ENCODE measurements at places on chromosomes 16 and 17.
A peak's percentile ranks its signal among the peaks of the same experiment; 100 is the strongest.

DNA sequence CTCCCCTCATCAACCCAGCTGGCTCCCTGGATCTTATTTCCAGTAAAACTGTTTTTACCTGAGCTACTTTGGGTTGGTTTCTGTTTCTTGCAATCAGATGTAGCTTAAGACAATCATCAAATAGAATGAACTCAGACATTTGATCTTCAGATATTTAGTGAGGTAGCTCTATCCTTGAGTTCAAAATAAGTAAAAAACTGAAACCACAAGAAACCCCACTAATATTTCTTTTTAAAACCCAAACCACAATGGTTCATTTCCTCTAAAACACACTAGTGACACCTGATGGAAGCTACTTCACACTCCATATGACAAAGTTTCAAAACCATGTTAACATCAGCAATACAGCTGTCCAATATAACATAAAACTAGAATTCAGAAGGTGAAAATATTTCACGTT is 37.8 kb downstream of the CACNG1 start:
- no peak for DNase-seq

DNA sequence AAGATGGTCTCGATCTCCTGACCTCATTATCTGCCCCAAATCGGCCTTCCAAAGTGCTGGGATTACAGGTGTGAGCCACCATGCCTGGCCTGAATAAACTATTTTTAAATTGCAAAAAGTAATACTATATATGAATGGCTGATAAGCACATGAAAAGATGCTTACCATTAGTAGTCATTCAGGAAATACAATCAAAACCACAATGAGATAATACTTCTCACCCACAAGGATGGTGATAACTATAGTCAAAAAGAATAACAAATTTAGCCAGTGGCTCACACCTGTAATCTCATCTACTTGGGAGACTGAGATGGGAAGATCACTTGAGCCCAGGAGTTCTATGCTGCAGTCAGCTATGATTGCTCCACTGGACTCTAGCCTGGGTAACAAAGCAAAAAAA is 2.4 kb upstream of the TACO1 start:
- DNase-seq: no peak

DNA sequence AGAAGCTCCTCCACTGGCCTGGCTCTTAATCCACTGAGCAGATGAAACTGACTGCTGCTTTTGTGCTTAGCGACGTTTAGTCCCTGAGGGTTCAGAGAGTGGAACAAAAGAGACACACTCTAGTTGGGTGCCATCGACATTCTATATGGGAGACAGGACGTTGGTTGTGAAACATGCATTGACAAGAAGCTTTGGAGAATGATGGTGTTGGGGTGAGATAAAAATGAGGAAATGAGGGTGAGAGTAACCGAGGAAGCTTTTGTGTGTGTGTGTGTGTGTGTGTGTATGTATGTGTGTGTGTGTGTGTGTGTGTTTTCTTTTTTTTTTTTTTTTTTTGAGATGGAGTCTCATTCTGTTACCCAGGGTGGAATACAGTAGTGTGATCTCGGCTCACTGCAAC is 89.5 kb downstream of the ABCC1 start:
- DNase-seq: no peak

DNA sequence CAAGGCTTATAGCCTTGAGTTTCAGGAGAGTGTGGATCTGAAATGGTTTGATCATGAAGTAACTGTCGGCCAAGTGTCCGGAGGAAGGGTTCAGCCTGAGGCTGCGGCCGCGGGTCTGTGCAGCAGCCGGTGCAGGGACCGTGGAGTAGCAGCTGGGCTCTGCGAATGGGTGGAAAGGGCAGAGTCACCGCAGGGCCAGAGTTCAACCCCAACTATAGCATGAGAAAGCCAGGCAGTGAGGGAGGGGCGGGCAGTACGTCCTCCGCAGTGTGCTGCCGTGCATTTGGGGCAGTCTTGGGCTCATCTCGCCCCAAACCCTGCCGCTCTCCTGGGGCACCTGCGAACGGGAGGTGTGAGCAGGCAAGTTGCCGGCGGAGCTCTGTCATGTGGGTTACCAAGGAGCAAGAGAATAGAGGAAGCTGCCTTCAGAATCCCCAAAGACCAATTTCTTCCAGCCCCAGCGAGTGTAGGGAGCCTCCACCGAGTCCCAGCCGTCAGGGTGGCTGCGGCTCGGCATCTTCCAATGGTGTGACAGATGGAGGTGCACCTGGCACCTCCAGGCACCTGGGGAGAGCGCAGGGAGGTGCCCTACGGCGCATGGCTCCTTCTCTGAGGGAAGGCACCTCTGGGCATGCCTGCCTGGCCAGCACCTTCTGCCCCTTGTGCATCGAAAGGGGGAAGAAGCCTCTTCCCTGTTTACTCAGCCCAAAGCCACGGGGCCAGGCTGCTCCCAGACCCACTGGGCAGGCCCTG is 87.3 kb downstream of the RPA1 start:
- no peak for DNase-seq

DNA sequence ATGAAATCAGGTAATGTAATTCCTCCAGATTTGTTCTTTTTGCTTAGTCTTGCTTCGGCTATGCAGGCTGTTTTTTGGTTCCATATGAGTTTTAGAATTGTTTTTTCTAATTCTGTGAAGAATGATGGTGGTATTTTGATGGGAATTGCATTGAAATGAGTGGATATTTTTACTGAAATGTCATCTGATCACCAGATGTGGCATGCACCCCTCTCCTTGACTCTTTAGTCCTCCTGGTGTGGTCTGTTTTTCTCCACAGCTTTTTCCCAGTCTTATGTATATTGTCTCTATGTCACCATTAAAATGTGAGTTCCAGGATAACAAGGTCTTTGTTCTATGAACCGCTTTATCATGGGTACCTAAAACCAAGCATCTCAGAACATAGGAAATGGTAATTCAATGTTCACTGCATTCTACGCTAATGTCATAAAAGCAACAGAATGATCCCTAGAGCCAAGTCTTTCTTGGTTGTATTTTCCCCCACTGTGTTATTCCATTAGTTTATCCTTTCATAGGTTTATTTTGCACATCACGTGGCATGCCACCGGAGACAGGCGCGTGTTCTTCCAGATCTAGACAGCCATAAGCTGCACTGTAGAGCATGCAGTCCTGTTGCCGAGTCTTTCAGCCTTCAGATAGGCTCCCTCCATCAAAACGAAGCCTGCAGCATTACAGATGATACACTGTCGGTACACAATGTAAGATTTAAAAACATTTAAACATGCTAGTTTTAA is 172.5 kb downstream of the RPTOR start:
- DNase-seq: no peak

- DNase-seq: no peak
Observed at GRCh38 chr17:2867441-2868424, 71.5 kb downstream of the RAP1GAP2 start.

- no peak for DNase-seq
Observed at GRCh38 chr17:9672266-9672665, 26.9 kb downstream of the USP43 start.

GRCh38 chr17:29592850-29593551 is at the start of gene ANKRD13B:
Gene ANKRD13B (plus strand): TSS chr17:29593132. CDS start chr17:29593622, 490 bp downstream.
- DNase-seq: no peak

DNA sequence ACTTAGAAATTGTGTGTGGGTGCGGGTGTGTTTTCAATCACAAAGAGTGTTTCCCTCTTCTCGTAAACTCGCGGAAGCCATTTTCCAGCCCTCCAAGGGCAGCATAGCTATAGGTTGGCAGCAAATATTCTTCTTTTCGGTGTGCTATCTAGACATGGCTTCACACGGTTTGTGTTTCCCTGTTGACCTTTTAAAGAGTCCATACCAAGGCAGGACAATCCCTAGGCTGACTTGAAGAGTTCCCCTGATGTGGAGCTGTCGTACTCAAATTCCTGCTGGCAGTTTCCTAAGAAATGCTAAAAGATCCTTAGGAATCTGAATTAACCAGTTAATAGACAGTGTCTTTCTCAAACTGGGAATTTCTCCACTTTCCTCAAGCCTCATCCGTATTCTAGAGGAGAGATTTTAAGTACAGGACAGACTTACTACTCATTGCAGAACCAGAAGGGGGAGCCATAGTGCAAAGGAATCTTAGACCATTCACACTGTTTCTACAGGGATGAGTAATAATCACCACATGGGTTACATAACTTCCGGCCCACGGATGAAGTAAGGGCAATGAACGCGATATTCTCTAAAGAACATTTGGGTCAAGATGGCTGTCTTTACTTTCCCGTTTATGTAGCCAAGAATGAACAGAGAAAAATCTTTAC is 288.6 kb upstream of the ELAC2 start:
- no peak for DNase-seq

- no peak for DNase-seq
Observed at GRCh38 chr17:80754846-80755245, 210.2 kb downstream of the RPTOR start.

DNA sequence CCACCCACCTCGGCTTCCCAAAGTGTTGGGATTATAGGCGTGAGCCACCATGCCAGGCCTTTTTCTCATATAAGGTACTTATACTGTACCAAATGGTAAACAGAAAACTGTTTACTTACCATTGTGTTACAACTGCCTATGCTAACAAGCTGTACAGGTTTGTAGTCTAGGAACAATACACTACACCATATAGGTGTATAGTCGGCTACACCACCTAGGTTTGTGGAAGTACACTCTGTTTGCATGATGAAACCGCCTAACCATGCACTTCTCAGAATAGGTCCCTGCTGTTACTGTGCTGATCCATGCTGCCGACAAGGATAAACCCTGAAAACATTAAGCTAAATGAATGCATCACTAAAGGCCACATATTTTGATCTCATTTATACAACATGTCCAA is 18.9 kb downstream of the DNAJA2 start:
- no peak for DNase-seq

- DNase-seq: peak; percentile 43
Observed at GRCh38 chr17:77783991-77784820, 174.3 kb upstream of the TNRC6C start.

GRCh38 chr17:1783271-1783670 is 21.4 kb downstream of the SERPINF1 start:
- DNase-seq: no peak

DNA sequence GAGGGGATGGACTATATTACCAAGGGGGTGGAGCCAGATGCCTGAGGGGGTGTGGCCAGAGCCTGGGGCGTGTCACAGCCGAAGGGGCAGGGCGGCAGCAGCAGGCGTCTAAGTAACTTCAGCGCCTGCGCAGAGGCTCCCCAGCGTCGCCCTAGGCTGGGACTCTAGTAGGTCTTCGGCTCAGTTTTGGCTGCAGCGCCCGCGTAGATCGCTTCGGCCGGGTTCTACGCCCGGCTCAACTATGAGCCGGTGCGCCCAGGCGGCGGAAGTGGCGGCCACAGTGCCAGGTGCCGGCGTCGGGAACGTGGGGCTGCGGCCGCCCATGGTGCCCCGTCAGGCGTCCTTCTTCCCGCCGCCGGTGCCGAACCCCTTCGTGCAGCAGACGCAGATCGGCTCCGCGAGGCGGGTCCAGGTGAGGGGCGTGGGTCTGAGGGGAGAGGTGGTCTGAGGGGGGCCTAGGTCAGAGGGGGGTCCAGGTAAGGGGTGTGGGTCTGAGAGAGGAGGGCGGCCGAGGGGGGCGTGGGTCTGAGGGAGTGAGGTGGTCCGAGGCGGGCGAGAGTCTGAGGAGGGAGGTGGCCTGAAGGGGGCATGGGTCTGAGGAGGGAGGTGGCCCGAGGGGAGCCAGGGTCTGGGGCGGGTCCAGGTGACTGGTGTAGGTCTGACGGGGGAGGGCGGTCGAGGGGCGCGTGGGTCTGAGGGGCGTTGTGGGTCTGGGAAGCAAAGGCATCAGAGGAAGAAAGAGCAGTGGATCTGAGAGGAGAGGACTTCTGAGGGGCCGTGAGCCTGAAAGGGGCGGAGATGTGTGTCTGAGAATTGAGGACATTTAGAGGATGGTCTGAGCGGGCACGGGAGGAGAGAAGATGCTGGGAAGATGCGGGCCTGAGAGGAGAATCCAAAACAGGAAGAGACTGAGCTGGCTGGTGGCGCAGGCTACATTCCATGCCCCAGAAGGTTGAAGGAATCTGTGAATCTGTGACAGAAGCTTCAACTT is at the start of gene LPCAT2:
TSS of gene LPCAT2 (plus strand) at position 132 of the 991 bp plus-strand sequence. CDS start at position 242, 110 bp downstream.
- no peak for DNase-seq

GRCh38 chr17:34979650-34980352 is 511 bp upstream of the LIG3 start:
- DNase-seq: no peak

DNA sequence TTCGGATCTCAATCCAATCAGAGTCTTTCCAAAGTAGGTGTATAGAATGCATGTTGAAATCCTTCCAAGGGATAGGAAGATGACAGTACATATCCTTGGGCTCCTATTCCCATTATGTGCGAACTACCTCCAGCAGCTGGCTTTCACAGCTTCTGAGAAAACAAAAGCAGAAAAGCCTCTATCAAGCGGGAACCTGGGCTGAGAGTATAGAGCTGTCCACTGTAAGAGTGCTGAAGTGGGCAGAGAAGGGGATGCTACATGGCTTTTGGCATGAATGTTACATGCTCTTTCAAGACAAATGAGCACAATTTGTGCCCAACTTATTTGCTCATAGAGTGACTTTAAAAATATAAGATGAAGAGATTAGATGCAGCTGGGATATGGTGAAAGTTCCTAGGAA is 993.5 kb downstream of the CDH8 start:
- no peak for DNase-seq

GRCh38 chr17:4004517-4005295 is 40.5 kb upstream of the ATP2A3 start:
- DNase-seq: peak; percentile 8

- DNase-seq: no peak
Observed at GRCh38 chr16:59988591-59988990, 1254.5 kb upstream of the GOT2 start.

DNA sequence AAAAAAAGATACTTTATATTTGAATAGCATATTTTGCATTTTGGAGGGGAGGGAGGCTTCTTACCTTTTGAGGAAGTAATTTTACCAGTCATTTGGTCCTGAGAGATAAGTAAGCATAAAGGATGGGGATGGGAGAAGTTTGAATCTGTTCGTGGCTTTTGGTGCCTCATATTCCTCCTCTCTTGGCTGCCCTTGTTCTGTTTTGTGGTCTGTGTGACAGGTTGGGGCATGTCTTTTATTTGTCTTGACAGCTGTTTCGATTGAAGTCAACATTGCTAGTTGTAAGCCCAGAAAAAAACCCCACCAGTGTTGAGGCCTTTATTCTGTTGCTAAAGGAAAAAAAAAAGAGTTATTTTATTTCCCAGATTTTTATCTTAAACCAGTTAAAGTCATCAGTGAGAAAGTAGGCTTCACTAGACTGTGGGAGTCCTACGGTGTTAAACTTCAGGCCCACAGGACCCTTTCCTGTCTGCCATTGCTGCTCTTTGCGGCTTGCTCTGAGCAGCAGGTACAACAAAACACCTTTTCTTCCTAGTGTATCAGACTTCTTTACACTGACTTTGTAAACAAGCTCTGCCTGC is 11.4 kb downstream of the SLC7A6 start:
- DNase-seq: no peak

- no peak for DNase-seq
Observed at GRCh38 chr16:80899809-80900592, 95.6 kb upstream of the CDYL2 start.

Data from stimulated activated CD4-positive, alpha-beta T cell treated with anti-CD3 and anti-CD28 coated beads, TNF-alpha, amount 100 ng/mL, for 1 hour (primary cell).